ENCODE measurements at places on chromosomes 16 and 17. TPM values are rescaled to one million over a fixed set of nuclear protein-coding genes. Genes with fewer than 3 reads are reported as not detected.

DNA sequence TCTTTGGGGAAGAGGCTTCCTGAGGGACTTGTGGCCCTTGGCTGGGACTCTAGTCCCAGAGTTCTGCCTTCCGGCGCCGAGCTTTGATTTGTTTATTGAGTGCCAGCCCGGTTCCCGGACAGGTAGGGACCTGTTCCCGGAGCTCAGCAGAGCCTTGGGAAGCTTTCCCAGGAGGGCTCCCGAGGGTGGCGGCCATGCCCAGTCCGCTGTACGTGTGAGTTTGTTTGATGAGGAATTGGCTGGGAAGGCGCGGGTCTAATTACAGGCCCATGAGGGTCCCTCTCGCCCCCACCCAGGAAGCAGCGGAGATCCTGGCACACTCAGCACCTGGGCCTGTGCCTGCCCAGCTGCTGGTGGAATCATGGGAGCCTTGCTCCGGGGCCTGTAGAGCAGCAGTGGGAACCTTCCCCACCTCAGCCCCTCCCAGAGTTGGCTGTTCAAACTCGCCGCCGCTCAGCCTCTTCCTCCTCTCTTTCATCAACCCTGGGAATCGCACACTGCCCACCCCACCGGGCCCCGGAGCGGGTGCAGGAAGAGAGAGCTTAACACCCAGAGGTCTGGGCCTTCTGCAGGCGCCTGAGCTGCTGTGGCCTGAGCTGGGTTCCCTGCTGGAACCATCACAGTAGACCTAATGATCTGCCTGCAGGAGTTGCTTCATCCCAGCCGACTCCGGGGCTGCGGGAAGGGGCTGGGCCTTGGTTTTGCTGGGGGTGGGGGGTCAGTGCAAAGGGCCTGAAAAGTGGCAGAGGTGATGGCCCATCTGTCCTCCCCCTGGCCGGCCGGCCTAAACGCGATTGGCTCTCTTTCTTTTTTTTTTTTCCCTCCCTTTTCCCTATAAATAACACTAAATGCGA is 313.7 kb downstream of the SEC14L1 start:
- no peak for DNase-seq

DNA sequence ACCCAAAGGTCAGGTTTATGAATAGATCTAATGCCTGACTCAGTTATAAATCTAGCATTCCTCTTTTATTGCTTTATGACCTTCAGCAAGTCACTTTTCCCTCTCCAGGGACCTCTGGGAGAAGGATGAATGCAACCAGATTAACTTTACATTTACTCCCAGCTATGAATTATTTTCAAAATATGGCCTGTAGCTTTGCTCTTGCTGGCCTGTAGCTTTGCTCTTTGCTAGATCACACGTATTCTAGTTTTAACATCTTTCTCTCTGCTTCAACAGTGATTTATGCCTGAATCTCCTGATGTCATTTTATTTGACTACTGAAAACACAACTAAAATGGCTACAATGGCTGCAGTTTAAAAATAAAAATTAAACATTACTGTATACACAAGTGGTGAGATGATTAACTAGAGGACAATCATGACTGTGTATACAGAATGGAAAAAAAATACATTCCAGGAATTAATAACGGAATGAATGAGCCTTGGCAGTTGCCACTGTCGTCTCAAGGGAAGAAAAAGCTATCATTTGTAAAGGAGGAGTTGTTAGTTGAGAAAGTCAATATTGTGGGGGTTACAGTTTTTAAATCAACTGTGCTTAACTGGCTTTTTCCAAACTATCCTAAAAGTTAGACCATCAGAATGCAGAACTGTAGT is 434.5 kb upstream of the GOT2 start:
- DNase-seq, result no peak

DNA sequence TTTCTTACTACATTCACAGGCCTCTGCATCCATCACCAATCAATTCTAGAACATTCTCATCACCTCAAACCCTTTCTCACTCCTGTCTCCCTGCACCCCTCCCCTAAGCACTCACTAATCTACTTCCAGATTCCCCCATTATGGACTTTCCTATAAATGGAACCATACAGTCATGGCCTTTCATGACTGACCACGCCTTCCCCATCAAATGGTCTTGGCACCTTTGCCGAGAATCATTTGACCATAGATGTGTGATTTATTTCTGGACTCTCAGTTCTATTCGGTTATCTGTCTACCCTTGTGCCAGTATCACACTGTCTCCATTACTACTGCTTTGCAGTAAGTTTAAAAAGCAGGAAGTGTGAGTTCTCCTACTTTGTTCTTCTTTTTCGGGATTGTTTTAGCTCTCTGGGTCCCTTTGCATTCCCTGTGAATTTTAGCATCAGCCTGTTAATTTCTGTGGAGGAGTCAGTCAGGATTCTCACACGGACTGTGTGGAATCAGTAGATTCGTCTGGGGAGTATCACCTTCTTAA is 27.5 kb downstream of the GTF3C1 start:
- DNase-seq, result no peak

DNA sequence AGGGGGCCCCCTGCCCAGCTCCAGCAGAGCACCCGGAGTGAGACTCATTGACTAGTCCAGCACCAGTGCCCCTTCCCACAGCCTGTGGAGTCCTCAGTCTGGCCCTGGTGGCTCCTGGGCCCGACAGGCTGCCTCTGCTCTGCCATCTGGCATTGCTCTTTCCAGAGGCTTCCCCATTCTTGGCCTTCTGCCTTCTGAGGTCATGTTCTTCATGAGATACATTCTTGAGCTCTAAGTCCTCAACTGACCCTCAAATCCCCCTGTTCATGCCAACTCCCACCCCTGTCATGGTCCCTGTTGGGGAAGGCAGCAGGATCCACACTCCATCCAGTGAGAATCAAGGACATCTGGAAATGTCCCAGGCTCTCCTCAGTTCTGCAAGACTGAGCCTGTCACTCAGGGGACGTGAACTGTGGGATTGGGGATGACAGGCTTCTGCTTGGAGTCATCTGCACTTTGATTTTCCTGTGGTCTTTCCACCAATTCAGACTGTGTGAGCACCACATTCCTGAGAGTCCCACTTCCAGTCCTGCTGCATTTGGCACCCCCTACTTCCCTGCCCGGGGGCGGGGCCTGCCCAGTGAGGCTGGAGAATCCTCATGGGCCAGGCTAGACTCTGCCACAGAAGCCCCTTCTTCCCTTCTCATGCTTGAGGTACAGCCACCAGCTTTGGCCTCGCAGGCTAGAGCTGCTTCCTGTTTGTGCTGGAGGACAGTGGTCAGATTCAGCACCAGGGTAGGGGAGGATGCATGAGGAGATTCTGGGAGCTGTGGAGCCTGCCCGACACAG is 2.7 kb downstream of the TRPV2 start:
- DNase-seq, result no peak

DNA sequence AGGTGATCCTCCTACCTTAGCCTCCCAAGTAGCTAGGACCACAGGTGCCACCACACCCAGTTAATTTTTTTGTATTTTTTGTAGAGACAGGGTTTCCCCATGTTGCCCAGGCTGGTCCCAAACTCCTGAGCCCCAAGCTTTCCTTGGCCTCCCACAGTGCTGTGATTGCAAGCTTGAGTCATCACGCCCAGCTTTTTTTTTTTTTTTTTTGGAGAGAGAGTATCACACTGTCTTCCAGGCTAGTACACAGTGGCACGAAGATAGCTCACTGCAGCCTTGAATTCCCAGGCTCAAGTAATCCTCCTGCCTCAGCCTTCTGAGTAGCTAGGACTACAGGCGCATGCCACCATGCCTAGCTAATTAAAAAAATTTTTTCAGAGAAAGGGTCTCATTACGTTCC is 27.2 kb downstream of the HEATR9 start:
- no peak for DNase-seq

DNA sequence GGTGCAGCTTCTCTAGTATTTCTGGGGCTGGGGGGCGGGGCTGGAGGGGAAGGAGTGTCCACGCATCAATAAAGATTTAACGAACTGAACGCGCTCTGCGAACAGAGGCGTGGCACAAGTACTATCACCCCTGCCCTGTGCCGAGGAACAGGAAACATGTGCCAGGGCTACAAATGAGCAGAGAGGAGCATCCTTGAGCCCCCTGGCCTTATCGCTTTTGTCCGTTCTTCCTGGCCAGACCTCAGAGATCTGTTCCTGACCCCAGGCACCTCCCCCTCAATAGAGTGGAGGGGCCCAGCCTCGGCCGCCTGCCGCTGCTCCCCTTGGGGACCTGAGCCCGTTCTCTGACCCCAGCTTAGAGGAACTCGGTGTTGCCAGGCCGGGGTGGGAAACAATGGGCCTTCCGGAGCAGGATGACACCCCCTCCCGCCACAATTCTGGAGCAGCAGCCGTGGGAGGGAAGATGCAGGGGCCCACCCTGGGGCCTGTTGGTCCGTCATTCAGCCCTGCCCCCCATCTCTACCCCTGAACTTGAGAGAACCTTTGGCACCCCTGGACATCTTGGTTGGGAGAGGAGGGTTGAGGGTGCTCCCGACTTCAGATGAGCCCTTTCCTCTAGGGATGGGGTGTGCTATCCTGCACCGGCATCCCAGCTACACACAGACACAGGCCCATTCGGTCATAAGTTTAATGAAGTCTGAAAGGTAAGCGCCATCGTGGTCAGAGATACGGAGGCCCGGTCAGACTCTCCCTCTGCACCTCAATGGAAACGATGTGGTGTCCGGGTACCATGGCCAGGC is 1.1 kb downstream of the NAA38 start:
- DNase-seq, result peak; percentile 81

GRCh38 chr16:77784441-77785372 is 3.7 kb upstream of the VAT1L start:
- DNase-seq, result no peak

GRCh38 chr16:76970087-76970744 is 220.8 kb upstream of the MON1B start:
- DNase-seq, result no peak

DNA sequence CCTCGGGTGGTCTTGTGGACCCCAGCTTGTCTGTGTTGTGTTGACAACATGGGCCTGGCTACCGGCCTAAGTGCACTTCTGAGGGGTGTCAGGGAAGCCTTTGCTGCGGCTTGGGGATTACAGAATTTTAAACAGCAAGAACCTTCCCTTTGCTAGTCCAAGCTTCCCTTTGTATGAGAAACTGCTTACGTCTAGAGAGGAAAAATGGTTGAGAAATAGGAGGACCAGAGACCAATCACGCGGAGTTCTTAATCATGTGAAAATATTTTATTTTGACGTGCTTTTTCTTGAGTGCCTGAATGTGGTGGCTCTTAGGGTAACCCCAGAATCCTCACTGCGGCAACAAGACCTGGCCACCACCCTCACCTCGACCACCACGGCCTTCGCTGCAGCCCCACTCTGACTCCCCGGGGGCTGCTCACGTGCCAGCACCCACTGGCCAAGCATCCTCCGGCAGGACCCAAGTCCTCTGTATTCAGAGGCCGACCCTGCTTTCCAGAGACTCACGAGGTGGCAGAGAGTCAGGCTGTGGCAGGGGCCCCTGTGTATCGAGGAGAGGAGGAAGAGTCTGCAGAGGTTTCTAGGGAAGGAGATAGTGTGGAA is 81.2 kb downstream of the ZNF778 start:
- DNase-seq, result no peak

The ANKRD40CL gene
- 0.26 TPM for polyA plus RNA-seq

DNA sequence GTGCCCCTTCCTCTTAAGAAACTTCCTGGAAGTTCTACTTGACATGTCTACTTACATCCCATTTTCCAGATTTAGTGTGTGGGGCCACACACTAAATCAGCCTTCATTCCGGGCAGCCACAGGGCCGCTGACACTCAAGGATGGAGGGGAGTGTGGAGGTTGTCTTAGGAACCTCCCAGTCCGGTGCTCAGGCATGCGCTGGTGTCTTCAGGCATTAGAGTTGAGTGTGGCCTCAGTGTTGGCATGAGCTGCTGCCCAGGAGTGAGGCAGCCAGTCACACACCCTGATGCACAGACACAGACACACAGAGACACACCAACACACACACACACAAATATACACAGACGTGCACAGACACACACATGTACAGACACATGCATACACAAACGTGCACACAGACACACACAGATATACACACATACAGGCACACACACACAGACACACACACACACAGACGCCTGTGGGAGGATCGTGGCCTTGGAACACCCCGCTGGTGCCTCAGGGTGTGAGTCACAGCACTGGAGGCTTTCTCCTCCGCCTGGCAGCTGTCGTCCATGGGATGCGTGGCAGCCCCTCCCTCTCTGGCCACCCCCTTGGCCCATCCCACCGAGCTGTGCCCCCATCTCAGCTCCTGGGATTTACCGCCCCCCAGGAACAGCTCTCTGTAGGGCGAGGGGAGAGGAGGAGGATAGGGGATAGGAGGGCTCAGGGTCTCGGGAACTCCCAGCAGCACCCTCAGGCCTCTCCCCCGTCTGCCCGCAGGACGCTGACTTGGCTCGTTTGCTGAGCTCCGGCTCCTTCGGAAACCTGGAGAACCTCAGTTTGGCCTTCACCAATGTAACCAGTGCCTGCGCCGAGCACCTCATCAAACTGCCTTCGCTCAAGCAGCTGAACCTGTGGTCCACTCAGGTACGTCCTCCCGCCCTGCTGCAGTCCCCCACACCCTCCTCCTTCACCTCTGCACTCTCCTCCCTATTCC is 75.6 kb upstream of the PLCG2 start:
- no peak for DNase-seq

DNA sequence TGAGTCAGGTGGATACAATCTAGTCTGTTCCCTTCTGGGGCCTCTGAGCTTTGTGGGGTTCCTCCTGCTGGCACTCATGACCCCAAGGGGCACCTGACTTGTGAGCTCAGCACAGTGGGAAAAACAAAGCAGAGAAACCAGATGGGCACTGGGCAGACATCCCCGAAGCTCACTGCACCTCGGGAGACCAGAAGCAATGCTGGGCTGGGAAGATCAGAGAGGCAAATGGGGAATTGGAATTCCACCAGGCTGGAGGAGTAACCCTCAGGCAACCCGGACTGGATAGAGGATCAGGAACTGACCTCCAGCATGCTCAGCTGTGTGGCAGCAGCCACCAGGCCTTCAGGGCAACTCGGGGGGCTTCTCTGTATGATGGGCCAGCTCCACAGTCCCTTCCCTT is 50.3 kb downstream of the ABCC12 start:
- no peak for DNase-seq

DNA sequence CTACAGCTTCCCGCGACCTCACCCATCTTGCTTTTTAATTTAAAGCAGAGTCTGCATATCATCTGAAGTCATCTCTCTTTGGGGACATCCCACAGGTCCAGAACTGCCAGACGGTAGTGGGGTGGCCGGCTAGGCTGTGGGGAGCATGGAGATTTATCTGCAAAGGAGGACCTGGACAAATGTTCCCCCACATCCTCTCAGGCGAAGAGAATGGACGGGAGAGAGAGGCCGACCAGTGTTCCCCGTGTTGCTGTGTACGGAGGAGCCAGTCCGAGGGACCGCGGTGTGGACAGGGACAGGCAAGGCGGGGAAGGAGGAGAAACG is 665 bp upstream of the MT1M start:
- DNase-seq, result no peak

The FOXC2 gene
- polyA plus RNA-seq, result 8.6 TPM

GRCh38 chr17:81244358-81245023 is 5.4 kb downstream of the NDUFAF8 start:
- peak; percentile 35 for DNase-seq

- no peak for DNase-seq
Measured at GRCh38 chr16:88994695-88995094, 17.7 kb upstream of the CBFA2T3 start.

The IRX6 gene
- not detected for polyA plus RNA-seq

The HSD11B2 gene
- polyA plus RNA-seq, result not detected

- no peak for DNase-seq
Measured at GRCh38 chr16:82625066-82625968, 1.5 kb upstream of the CDH13 start.

- no peak for DNase-seq
Measured at GRCh38 chr16:11245222-11245737, 10.7 kb downstream of the SOCS1 start.

Measured in aorta (tissue), 5 donors.